ENCODE measurements at places on chromosomes 12 and 14.
A peak's percentile ranks its signal among the peaks of the same experiment; 100 is the strongest.

DNA sequence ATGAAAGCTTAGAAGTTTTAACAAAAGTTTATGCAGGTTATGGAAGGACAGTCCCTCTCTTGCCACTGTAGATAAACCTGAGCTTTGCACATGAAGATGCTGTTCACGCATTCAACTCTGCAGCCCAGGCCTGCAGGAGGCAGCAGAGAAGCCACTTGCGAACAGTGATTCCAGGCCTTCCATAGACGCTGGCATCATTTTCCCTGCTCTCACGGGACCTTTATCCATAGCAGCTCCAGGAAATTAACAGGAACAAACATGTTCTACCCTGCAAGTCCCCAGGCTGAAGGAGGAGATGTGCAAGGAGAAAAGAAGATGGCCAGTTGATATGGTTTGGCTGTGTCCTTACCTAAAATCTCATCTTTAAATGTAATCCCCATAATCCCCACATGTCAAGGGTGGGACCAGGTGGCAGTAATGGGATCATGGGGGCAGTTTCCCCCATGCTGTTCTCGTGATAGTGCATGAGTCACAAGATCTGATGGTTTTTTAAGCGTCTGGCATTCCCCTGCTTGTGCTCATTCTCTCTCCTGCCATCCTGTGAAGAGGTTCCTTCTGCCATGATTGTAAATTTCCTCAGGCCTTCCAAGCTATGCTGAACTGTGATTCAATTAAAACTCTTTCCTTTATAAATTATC is 2.0 kb downstream of the ERP27 start:
- no peak for DNase-seq

GRCh38 chr12:52059582-52060497 is 8.6 kb downstream of the NR4A1 start:
- DNase-seq: no peak

GRCh38 chr12:94676031-94676641 is 25.8 kb upstream of the TMCC3 start:
- no peak for DNase-seq

DNA sequence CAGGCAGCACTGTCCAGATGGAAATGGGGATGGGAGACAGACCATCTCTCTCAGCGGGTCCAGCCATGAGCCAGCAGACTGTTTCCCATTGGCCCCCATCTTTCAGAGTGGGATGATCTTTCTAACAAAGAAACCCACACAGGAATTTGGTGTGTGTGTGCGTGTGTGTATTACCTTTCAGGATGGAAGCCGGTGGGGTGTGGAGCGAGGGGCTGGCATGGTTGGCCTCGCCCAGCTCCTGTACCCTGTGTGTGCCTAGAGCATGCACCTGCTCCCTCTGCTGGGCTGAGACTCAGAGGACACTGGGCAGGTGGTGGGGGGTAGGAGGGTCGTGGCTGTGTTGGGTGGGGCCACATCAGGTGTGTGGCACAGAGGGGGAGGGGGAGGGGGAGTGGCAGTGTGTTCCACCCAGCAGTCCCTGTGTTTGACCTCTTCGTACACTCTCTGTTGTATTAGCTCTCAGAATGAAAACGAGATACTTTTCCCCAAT is 33.0 kb upstream of the TSPAN9 start:
- DNase-seq: no peak

GRCh38 chr12:3607039-3607720 is 116.2 kb downstream of the PRMT8 start:
- no peak for DNase-seq

DNA sequence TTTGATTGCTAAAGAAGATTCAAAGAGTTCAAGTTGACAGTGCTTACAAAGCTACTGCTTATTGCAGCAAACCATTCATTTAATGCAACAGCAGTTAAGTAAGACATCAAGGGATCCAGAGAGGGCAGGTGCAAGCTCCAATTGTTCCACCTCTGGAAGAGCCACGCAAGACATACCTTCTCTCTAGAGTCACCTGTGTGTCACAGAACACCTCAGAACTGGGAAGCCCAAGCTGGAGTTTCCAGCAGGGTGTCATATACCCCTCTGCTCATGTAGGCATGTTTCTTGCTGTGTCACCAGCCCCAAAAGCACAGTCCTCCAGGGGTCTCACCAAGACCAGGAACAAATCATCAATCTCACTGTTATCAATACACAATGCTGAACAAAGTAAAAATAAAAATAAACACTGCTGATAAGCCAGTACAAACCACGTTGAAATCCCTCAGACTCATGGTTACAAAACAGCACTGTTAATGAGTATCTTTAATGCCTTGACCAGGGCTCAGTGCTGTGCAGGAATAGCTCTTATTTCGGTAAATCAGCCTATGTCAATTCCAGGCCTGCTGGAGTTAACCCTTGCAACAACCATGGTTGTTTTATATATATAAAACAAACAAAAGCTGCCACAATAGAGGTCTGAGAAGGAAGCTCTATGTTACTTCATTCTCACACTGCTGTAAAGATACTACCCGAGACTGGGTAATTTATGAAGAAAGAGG is 37.4 kb upstream of the BATF start:
- DNase-seq: no peak

DNA sequence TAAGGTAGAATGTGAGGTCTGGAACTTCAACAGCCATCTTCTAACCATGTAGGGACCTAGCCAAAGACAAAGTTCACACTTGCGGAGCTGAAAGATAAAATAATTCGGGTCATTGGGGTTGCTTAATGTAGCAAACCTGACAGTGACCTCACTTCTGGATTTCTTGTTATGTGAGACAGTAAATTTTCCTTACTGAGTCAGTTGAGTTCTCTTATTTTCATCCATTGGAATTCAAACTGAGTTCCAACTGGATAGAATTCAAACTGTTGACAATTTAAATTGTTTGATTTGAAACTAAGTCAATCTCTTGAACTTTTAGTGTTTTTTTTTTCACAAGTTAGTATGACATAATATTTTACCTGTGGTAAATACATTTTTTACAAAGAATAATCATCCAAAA is 406.5 kb downstream of the ADAMTS20 start:
- DNase-seq: no peak

DNA sequence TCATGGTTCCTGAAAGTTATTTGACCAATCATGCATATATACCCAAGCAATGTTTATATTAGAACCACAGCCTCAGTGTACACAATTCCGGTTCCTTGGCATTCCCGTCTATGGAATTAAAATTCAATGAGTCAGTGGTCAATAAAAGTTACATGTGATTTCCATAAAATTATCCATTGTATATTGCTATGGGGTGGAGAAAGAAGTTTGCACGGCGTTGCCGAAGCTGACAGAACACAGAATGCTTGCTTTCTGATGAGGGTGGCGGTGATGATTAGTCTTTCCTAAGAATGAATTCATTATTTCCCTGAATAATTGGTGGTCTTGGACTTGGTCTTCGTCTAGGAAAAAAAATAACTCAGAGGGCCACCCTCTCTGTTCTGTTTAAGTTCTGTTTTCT is 214.1 kb downstream of the ANO2 start:
- no peak for DNase-seq

GRCh38 chr12:9707864-9708808 is 24.8 kb downstream of the CLECL1 start:
- peak; percentile 41 for DNase-seq

DNA sequence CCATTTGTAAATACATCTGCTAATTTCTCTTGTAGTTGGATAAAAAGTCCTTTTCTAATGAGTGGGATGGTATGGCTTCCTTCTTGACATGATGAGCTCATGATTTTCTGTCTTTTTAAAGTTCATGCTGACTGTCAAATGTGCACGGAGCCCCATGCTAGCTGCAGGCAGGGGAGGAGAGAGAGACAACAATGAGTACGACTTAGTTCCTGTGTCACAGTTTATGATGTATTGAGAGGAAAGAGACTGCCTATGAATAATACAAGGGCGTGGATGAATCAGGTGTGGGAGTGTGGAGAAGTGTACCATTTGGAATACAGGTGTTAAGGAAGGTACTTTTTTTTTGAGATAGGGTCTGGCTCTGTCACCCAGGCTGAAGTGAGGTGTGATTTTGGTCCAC is 10.7 kb upstream of the TBC1D30 start:
- no peak for DNase-seq

DNA sequence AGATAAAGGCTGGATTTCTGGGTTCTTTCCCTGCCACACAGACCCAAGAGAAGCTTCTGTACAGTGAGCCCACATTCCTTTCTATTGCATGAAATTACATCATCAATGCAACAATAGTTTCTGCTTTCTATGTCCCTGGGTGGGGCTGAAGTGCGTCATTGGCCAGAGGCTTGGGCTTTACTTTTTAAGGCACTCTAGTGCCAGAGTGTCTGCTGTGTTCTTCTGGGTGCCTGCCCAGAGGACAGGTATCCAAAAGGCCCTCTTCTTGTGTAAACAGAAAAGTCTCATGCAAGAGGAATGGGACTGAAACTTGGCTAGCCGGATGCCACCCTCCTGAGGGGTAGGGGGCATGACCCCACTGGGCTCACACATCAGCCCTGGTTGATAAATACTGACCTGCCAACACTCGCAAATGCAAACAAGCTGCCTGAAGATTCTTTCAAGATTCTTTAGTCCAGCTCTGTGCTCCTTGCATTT is 5.9 kb downstream of the KRT86 start:
- no peak for DNase-seq

GRCh38 chr12:107512391-107512790 is 173.2 kb upstream of the PWP1 start:
- no peak for DNase-seq

GRCh38 chr14:79587875-79588274 is 623.4 kb downstream of the DIO2 start:
- DNase-seq: no peak

DNA sequence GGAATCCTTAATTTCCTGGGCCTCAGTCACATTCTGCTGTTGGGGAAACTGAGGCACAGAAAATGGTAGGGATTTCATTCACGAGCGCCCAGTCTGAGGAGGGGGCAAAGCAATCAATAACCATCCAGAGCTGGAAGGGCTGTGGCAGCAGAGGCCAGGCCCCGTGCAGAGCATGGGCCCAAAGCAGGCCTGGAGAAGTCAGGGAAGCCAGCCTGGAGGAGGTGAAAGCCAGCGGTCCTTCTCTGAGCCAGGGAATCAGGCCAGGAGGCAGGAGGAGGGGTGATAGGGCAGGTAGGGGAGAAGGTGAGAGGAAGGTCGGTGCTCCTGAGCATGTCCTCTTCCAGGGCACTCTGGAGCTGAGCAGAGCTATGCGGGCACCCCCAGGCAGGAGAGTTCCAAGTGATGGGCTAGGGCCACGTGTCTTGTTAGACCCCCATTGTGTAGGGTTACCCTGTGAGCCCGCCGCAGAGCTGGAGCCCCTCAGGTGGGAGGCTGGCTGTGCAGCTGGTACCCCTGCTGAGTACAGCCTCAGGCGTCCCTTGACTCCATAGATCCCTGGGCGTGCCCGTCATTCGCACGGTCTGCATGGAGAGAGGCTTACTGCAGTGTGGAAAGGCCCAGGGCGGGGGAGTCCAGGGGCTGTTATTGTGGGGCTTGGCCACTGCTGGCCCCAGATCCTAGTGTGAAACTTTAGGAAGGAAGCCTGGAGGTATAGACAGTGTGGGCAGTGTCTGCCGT is 4.8 kb downstream of the TNFAIP2 start:
- no peak for DNase-seq

- no peak for DNase-seq
These were observed 148.9 kb upstream of the MAX start for GRCh38 chr14:65251213-65251612.

DNA sequence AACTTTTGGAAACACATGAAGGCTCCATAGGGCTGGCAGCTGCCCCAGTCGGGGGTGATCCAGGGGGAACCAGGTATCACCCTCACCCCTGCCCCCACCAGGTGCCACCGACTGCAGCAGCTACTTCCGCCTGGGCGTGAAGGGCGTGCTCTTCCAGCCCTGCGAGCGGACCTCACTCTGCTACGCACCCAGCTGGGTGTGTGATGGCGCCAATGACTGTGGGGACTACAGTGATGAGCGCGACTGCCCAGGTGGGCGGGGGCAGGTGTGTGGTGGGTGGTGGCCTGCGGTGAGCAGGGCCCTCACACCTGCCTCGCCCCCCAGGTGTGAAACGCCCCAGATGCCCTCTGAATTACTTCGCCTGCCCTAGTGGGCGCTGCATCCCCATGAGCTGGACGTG is 22.3 kb upstream of the NXPH4 start:
- no peak for DNase-seq

GRCh38 chr12:104507672-104508071 is 50.9 kb downstream of the CHST11 start:
- DNase-seq: no peak

DNA sequence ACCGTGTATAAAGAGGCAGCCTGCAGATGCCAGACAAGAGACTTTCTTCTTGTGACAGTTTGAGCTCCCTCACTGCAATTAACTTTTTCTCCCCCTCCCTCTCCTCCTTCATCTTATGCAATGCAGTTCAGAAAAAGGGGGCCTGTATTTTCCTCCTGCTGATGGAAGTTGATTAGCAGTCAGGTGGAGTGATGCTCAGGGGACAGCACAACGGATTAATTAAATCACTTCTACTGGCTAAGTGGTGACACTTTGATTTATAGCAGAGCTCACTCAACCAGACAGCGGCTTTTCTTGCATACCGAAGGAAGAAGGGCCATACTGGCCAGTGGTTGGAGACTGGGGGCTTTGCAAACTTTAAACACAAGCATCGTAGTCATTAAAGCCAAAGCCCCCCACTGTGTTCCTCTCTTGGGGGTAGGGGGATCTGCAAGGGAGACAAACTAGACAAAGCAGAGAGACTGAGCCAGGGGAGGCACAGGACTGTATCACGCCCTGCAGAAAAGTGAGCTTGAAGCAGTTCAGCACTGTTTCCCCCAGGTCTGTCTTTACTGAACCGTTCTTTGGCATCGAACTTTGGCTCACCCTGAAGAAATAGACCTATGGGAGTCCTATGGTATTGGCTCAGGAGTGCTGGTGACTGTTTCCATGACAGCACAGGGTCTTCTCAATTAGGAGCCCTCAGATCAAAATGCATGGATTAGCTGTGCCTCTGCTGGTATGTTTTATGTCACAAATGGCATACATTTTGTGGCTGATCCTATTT is 47.7 kb downstream of the SPRING1 start:
- DNase-seq: no peak

GRCh38 chr12:15270591-15270990 is 49.4 kb upstream of the RERG start:
- no peak for DNase-seq

DNA sequence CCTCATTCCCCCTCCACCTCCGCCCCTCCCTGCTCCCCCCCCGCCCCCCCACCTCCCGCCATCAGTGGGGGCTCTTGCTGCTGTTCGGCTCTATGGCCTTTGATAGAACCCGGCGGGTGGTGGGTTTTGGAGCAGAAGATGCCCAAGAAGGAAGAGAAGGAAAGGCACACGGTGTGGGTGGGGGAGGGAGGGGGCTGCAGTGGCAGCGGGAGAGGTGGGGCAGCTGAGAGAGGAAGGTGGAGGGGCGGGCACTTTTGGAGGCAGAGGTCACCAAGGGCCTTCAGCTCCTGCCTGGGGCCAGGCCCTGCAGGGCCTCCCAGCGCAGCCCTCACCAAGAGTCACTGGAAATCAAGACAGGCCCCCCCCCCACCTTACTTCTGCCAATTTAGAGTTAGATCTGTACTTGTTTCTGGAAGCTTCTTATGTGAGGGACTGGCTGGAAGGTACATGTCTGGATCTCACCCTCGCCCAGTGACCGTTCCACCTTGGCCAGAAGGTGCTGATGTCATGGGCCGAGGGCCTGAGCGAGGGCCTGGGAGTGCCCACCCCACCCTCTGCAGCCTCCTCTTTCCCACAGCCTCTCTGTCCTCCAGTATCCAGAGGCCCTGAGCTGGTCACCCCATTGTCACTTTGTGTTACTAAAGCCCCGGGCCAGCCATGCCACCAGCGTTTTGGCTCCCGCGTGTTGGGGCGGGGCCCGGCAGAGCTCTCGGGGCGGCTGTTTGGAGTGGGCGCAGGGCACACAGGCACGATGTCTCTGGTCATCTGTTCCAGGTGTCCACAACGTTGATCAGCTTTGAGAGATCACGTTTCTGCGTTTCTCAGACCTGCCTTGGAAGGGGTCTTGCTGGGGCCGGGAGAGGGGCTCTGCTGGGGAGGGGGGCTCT is 153.9 kb downstream of the KIF26A start:
- no peak for DNase-seq
